CD4-positive, alpha-beta T cell treated with Interleukin-12 subunit alpha and Interleukin-12 subunit beta, for 1 hour (primary cell): ENCODE measurements at places on chromosomes 2 and 18.

DNA sequence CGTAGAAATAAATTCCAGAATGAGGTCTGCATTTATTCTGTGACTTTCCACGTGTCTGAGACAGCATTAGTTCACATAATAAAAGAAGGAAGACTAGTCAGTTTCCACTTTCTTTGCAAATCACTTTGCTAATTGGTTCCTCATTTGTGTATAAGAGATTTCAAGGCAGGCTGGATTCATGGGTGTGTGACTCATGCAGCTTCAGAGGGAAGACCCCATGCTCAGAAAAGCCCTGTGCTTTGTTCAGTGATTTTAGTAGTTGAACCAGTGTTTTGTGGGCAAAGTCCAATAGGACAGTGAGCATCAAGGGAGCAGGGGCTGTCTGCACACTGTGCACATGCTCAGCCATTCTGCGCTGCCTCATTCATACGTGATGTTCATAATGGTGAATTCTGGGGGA lies 297.8 kb downstream of the DLGAP1 start:
- DNase-seq: no peak

DNA sequence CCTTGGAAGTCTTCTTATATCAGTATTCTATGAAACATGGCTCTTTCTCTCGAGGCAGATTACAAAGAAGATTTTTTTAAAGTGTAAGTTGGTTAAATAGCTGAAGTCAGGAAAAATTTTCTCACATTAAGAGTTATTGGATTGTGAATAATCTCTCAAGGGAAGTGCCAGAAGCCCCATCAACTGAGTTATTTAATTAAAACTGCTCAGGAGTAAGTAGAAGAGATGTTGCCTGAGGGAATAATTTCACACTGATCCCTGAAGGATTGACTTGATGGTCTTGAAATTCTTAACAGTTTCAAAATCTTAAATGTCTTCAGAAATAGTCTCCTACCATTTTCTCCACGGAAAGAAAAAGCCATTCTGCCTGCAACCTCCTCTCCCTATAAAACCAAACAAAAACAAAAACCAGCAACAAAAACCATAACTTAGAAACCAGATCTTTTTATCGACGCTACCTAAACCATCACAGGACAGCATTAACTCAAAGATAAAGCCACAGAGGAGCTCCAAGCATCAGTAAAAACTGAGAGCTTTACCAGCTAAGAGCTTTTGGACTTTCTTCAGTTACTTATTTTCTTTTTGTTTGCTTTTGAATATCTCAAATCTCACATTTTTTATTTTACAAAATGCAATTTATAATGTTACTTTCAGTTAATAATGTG lies 12.9 kb downstream of the CD226 start:
- peak; percentile 32 for DNase-seq

DNA sequence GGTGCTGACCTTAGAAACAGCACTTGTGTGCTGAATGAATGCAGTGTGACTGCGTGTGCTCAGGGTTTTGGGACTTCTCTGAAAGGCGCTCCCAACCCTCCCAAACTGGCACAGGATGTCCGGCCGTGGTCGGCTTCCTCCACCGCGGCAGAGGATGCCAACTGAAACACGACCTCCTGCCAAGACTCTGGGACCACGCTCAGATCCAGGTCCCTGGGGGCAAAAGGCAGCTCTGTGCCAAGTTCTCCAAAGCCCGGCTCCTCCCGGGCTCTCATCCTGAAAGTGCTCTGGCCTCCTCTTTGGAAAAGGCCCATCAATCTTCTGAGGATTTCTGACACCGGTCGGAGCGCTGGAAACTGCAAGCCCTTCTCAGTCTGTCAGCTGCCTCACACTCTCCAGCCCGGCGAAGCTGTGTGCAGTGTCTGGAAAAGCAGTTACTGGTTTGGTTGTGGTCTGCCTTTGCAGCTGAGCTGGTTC lies 32.3 kb upstream of the ZBTB7C start:
- no peak for DNase-seq

DNA sequence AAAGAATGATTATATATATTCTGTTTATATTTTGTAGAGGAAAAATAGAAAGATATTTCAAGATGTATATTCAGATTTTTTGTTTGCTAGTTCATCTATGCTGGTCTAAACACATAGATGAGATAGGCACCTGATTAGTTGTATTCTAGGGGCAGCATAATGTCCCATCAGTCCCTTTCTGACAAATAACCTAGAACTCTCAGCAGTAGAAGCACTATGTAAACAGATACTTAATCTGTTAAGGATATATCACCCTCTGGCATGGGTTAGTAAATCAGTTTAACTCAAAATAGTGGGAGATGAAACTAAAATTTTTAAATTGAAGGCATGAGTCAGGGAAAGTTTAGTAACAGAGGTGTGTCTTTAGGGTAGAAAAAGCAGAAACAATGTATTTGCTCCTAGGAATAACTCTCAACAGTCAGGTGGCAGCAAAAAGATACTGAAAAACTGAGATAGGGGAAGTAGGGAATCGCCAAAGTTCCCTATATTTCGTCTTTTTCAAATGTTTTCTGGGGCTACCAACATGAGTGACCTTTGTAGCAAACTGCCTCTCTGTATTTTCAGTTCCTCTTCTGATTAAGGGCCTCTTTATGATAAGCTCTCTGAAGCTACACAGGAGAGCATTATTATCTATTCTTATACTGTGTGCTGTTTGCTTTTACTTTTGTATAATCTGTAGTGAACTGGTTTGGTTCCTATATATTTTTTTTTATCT lies 5.7 kb downstream of the PPP1R1C start:
- peak; percentile 6 for DNase-seq

- DNase-seq: no peak
These were observed 848.0 kb upstream of the FAM98A start for GRCh38 chr2:34447097-34447496.

GRCh38 chr2:38037757-38038621 lies 38.0 kb downstream of the CYP1B1 start:
- no peak for DNase-seq

- DNase-seq: no peak
These were observed 7.3 kb downstream of the NEMP2 start for GRCh38 chr2:190527214-190527613.
